Breast epithelium (tissue), 4 donors: ENCODE measurements at places on chromosomes 6 and 20. TPM values are rescaled to one million over a fixed set of nuclear protein-coding genes. Genes with fewer than 3 reads are reported as not detected.

GRCh38 chr6:170516783-170517616 is 36.1 kb downstream of the PSMB1 start:
- no peak overlapping the region for H3K27ac ChIP-seq
- H3K36me3 ChIP-seq, result no peaks in the 10 kb centered on the region
- H3K4me3 ChIP-seq, result no peak overlapping the region

Gene NNAT
- 82.1 TPM for total RNA-seq

GRCh38 chr6:14699803-14700601 is 545.9 kb upstream of the JARID2 start:
- no peak for DNase-seq
- H3K4me1 ChIP-seq, result no peaks in the 10 kb centered on the region
- no peak overlapping the region for H3K4me3 ChIP-seq
- no peak overlapping the region for H3K27ac ChIP-seq
- no peaks in the 10 kb centered on the region for H3K27me3 ChIP-seq
- no peaks in the 10 kb centered on the region for H3K36me3 ChIP-seq

DNA sequence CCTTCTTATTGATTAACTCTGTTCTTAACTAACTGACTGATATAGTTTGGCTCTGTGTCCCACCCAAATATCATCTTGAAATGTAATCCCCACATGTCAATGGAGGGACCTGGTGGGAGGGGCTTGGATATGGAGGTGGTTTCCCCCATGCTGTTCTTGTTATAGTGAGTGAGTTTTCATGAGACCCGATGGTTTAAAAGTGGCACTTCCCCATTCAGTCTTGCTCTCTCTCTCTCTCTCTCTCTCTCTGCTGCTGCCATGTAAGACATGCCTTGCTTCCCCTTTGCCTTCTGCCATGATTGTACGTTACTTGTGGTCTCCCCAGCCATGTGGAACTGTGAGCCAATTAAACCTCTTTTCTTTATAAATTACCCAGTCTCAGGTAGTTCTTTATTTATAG is 81.8 kb upstream of the SPACA1 start:
- no peaks in the 10 kb centered on the region for H3K36me3 ChIP-seq
- no peak for DNase-seq
- no peak overlapping the region for H3K4me3 ChIP-seq
- no peaks in the 10 kb centered on the region for H3K4me1 ChIP-seq
- H3K27me3 ChIP-seq, result peaks cover 7% of the 10 kb centered on the region

Gene UBE2C
- 1.2 TPM for total RNA-seq

Gene LGSN
- total RNA-seq, result not detected

DNA sequence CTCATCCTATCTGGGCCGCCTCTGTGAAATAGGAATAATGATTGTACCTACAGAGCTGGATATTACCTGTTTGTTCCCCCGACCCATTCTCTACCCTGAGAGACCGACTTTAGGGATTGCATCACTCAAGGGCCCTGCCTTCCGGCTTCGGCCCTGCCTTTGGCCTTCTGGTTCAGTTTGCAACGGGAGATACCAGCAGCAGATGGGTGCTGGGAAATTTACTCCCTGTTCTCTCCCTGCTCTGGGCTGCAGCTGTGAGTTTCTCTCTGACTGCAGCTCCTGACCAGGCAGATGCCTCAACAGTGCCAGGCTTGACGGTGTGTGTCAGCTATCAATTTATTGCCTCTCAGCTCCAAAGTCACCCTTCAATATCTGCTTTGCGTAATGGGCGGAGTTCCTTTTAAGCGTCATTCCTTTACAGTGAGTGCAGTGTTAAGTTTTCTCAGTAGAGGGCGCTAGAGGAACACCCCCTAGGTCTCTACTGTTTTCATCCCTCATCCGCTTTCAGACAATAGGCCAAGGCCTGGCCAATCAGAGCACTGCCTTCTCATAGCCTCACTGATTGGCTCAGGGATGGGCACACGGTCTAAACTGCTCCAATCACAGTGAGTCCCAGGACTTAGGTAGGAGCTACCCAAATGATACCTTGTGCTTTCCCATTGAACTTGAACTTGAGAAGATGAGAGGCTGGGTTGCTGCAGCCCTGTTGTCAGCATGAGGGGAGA is 30.0 kb downstream of the KCNG1 start:
- H3K27me3 ChIP-seq, result peaks cover 8% of the 10 kb centered on the region
- H3K27ac ChIP-seq, result peak overlapping the region; percentile 43
- no peaks in the 10 kb centered on the region for H3K4me1 ChIP-seq
- H3K36me3 ChIP-seq, result no peaks in the 10 kb centered on the region
- DNase-seq, result no peak
- H3K4me3 ChIP-seq, result no peak overlapping the region

Gene RSPH4A
- 1.5 TPM for total RNA-seq

Gene RIN2
- total RNA-seq, result 114 TPM

- H3K27ac ChIP-seq, result no peak overlapping the region
- H3K27me3 ChIP-seq, result peaks cover 8% of the 10 kb centered on the region
- no peak overlapping the region for H3K4me3 ChIP-seq
- no peak for DNase-seq
- H3K4me1 ChIP-seq, result no peaks in the 10 kb centered on the region
Measured at GRCh38 chr6:1255636-1256365, 56.1 kb upstream of the FOXQ1 start.

Gene CLIC5
- 3.4 TPM for total RNA-seq
